ENCODE measurements at places on chromosomes 1 and 21.
A peak's percentile ranks its signal among the peaks of the same experiment; 100 is the strongest.

GRCh38 chr1:205183676-205184335 lies 27.7 kb downstream of the DSTYK start:
- H3K4me3 ChIP-seq: no peak overlapping the region
- H3K36me3 ChIP-seq: peaks cover 16% of the 10 kb centered on the region
- H3K27me3 ChIP-seq: no peaks in the 10 kb centered on the region
- no peak for DNase-seq

GRCh38 chr1:165815725-165816124 lies 11.7 kb upstream of the UCK2 start:
- no peaks in the 10 kb centered on the region for H3K27me3 ChIP-seq
- H3K36me3 ChIP-seq: no peaks in the 10 kb centered on the region
- no peaks in the 10 kb centered on the region for H3K4me1 ChIP-seq
- no peak overlapping the region for H3K27ac ChIP-seq
- no peak overlapping the region for H3K4me3 ChIP-seq
- DNase-seq: no peak

GRCh38 chr1:95475686-95476457 lies 241.9 kb downstream of the RWDD3 start:
- no peaks in the 10 kb centered on the region for H3K4me1 ChIP-seq
- H3K4me3 ChIP-seq: no peak overlapping the region
- H3K36me3 ChIP-seq: no peaks in the 10 kb centered on the region
- no peak for DNase-seq
- H3K27ac ChIP-seq: no peak overlapping the region
- no peaks in the 10 kb centered on the region for H3K27me3 ChIP-seq

- H3K4me3 ChIP-seq: no peak overlapping the region
- H3K27ac ChIP-seq: no peak overlapping the region
- no peaks in the 10 kb centered on the region for H3K27me3 ChIP-seq
- DNase-seq: no peak
- H3K36me3 ChIP-seq: no peaks in the 10 kb centered on the region
These were observed 12.5 kb upstream of the ABCB10 start for GRCh38 chr1:229570891-229571516.

- no peaks in the 10 kb centered on the region for H3K4me1 ChIP-seq
- no peak for DNase-seq
- H3K4me3 ChIP-seq: no peak overlapping the region
- no peaks in the 10 kb centered on the region for H3K36me3 ChIP-seq
These were observed 14.2 kb downstream of the TTC34 start for GRCh38 chr1:2787163-2787911.

GRCh38 chr1:244449936-244450508 lies 1.7 kb downstream of the ADSS2 start:
- peak overlapping the region; percentile 90 for H3K27ac ChIP-seq
- no peak for DNase-seq
- peaks cover 30% of the 10 kb centered on the region for H3K36me3 ChIP-seq

- H3K4me3 ChIP-seq: no peak overlapping the region
- H3K27ac ChIP-seq: no peak overlapping the region
- no peaks in the 10 kb centered on the region for H3K4me1 ChIP-seq
These were observed 9.6 kb upstream of the SMYD2 start for GRCh38 chr1:214271174-214271858.

DNA sequence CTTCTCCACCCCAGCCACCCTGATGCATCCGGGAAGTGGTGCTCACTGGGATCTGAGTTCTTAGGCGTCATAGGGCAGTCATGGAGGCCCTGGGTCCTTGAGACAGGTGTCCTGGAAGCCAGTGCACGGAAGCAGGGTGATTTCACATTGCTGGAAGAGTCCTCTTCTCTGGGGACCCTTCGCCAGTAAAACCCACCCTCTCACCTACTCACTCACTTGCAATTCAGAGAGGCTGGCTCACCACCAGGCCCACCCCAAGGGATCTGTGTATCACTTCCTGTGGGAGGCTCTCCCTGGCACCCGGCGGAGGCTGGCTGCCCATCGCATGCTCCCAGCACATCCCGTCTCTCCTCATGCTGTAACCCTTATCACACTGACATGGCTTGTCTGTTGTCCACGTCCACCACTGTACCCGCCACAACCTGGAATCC lies 40.2 kb upstream of the EPS8L3 start:
- peak overlapping the region; percentile 80 for H3K27ac ChIP-seq
- H3K36me3 ChIP-seq: peaks cover 4% of the 10 kb centered on the region
- no peaks in the 10 kb centered on the region for H3K27me3 ChIP-seq

- no peak overlapping the region for H3K27ac ChIP-seq
- peaks cover 21% of the 10 kb centered on the region for H3K4me1 ChIP-seq
- no peak overlapping the region for H3K4me3 ChIP-seq
- peaks cover 2% of the 10 kb centered on the region for H3K36me3 ChIP-seq
- DNase-seq: no peak
These were observed 1.5 kb upstream of the TTC24 start for GRCh38 chr1:156578055-156578454.

GRCh38 chr1:213973129-213973528 lies 14.6 kb upstream of the PROX1 start:
- no peak overlapping the region for H3K27ac ChIP-seq
- H3K27me3 ChIP-seq: peaks cover 15% of the 10 kb centered on the region
- no peak overlapping the region for H3K4me3 ChIP-seq
- H3K36me3 ChIP-seq: no peaks in the 10 kb centered on the region
- no peaks in the 10 kb centered on the region for H3K4me1 ChIP-seq
- DNase-seq: no peak

GRCh38 chr1:50268049-50268448 lies 155.2 kb downstream of the DMRTA2 start:
- H3K36me3 ChIP-seq: no peaks in the 10 kb centered on the region
- no peak overlapping the region for H3K4me3 ChIP-seq
- no peak for DNase-seq
- H3K27ac ChIP-seq: no peak overlapping the region
- peaks cover 29% of the 10 kb centered on the region for H3K27me3 ChIP-seq

DNA sequence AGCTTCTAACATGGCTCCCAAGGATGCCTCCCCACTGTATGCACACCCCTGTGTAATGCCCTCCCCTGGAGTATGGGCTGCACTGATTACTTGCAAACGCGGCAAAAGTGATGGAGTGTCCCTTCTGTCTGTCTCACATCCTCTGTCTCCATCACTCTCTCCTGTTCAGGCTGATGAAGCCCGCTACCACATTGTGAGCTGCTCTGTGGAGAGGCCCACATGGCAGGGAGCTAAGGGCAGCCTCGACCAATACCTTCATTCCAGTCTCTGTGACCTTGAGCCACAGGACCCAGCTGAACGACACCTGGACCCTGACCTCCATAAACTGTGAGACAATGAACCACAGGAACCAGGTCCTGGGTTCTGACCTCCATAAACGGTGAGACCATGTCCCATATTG lies 154.1 kb upstream of the ETV3 start:
- H3K36me3 ChIP-seq: no peaks in the 10 kb centered on the region
- H3K4me3 ChIP-seq: no peak overlapping the region
- DNase-seq: no peak
- H3K27ac ChIP-seq: no peak overlapping the region
- H3K27me3 ChIP-seq: peaks cover 86% of the 10 kb centered on the region

DNA sequence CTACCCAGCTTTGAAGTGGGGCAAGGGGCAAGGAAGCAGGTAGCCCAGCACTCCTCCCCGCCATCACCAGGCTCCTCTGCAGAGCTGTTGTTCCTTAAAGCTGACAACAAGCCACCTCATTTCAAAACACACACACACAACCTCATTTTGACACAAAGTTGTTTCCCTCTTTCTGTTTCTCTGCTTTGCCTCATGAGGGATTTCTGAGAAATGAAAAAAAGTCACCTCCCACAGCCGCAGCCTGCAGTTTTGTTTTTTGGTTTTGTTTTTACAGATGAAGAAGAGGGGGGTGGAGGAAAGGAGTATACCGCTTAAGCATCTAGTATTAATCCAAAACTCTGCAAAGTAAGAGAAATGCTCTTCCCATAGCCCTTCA lies 12.1 kb downstream of the MCL1 start:
- H3K36me3 ChIP-seq: peaks cover 60% of the 10 kb centered on the region
- DNase-seq: no peak
- H3K4me1 ChIP-seq: peaks cover 71% of the 10 kb centered on the region
- no peaks in the 10 kb centered on the region for H3K27me3 ChIP-seq
- H3K4me3 ChIP-seq: peak overlapping the region; percentile 99

DNA sequence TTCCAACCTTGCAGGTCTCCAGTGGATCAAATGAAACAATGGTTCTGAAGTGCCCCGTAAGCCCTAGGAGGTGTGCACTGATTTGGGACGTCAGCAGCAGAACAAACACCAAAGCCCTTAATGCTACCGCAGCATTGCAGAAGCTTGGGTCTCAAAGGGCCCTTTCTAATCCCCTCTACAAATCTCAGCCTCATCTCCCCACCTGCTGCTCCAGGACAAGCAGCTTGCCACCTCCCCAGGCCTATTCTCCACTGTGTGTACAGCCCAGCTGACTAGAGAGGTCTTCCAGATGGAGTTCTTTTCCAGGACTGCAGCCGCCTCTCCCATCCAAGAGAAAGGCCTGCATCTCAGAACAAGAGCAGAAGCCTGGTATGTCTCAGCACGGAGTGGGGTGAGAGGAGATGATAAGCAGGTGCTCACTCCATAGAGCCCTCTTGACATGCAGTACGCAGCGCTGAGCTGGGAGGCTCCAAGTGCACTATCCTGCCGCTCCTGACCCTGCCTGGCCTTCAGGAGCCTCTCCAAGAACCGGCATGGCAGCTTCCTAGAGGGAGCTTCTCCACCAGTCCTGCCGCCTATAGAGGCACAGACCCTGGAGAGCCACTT lies 46.3 kb downstream of the MRPL37 start:
- H3K4me1 ChIP-seq: no peaks in the 10 kb centered on the region
- H3K27me3 ChIP-seq: no peaks in the 10 kb centered on the region
- no peak overlapping the region for H3K27ac ChIP-seq
- peaks cover 23% of the 10 kb centered on the region for H3K36me3 ChIP-seq
- no peak for DNase-seq
- no peak overlapping the region for H3K4me3 ChIP-seq

GRCh38 chr1:86741947-86742572 lies 37.7 kb downstream of the SH3GLB1 start:
- peaks cover 36% of the 10 kb centered on the region for H3K36me3 ChIP-seq
- no peaks in the 10 kb centered on the region for H3K27me3 ChIP-seq
- H3K4me1 ChIP-seq: peaks cover 4% of the 10 kb centered on the region
- DNase-seq: no peak

GRCh38 chr1:167126317-167126716 lies 32.4 kb downstream of the STYXL2 start:
- H3K27me3 ChIP-seq: peaks cover 60% of the 10 kb centered on the region
- no peak overlapping the region for H3K4me3 ChIP-seq
- no peak for DNase-seq
- no peaks in the 10 kb centered on the region for H3K36me3 ChIP-seq

- H3K4me1 ChIP-seq: peaks cover 8% of the 10 kb centered on the region
- DNase-seq: no peak
- no peaks in the 10 kb centered on the region for H3K36me3 ChIP-seq
- H3K4me3 ChIP-seq: no peak overlapping the region
- H3K27me3 ChIP-seq: peaks cover 23% of the 10 kb centered on the region
These were observed 12.0 kb downstream of the PPFIA4 start for GRCh38 chr1:203038217-203038741.

DNA sequence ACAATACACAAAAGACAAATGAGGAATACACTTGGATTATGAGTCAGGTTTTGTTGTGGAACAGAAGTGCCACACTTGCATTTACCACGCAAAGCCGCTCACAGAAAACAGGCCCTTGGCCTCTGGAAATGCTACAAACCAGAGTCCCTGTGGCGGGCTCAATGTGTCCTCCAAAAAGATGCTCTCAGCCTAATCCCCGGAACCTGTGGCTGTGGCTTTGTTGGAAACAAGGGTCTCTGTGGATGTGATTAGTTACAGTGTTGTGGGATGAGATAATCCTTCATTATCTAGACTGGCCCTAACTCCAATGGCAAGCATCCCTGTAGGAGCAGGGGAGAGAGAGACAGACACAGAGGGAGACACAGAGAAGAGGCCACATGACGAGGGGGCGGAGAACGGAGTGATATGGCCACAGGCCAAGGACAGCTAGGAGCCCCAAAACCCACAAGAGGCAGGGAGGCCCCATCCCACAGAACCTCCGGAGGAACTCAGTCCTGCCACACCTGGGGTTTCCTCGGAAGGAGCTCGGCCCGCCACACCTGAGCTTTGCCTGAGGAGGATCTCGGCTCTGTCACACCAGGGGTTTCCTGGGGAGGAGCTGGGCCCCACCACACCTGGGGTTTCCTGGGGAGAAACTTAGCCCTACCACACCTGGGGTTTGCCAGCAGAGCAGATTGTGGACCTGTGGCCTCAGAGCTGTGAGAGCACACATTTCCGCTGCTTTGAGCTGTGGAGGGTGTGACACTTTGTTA lies 55.4 kb downstream of the NPHP4 start:
- DNase-seq: no peak
- H3K4me3 ChIP-seq: no peak overlapping the region
- H3K36me3 ChIP-seq: no peaks in the 10 kb centered on the region
- H3K4me1 ChIP-seq: peaks cover 6% of the 10 kb centered on the region

Data from central memory CD8-positive, alpha-beta T cell (primary cell).